ENCODE measurements at places on chromosomes 2 and 18.

GRCh38 chr2:47323822-47324171 is 79.2 kb upstream of the MSH2 start:
- no peak for DNase-seq

DNA sequence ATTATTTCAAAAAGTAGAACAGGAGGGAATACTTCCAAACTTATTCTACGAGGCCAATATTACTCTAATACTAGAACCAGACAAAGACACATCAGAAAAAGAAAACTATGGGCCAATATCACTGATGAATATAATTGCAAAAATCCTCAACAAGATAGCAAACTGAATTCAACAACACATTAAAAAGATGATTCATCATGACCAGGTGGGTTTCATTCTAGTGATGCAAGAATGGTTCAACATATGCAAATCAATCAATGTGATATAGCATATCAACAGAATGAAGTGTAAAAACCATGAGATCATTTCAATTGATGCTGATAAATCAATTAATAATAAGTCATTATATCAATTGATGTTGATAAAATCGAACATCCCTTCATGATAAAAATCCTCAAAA is 22.4 kb upstream of the EML6 start:
- no peak for DNase-seq

DNA sequence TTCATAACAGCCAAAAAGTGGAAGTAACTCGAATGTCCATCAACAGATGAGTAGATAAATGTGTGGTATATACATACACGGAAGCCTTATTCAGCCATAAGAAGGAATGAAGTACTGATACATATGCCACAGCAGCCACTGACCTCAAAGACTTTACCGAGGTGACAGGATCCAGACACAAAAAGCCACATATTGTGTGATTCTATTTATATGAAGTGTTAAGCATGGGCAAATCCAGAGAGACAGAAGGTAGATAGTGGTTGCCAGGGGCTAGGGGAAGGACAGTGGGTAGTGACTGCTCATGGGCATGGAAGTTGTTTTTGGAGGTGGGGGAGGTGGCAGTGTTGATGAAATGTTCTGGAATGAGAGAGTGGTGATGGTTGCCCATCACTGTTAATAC is 33.9 kb downstream of the ZAP70 start:
- DNase-seq: no peak

DNA sequence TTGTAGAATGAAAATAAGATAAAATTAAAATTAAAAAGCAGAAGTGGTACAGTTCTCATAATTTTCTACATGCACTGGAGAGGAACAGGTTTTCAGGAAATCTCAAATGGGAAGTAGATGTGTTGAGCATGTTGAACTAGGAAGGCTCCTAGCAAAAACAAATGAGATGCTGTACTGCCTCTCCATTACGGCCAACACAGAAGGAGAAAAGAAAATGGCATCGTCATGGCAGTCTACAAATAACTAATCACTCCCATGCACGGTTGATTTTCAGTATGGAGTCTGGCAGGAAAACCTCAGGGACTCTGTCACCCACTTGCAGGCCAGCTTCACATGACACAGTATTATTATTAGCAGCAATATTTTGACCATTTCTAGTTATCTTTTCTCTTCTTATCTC is 278.7 kb downstream of the NRXN1 start:
- no peak for DNase-seq

GRCh38 chr18:903701-904100 is 970 bp upstream of the ADCYAP1 start:
- DNase-seq: no peak

GRCh38 chr18:70732188-70732587 is 443.3 kb downstream of the SOCS6 start:
- no peak for DNase-seq

- no peak for DNase-seq
These were observed 1112.5 kb downstream of the CBLN2 start for GRCh38 chr18:71431689-71432088.

DNA sequence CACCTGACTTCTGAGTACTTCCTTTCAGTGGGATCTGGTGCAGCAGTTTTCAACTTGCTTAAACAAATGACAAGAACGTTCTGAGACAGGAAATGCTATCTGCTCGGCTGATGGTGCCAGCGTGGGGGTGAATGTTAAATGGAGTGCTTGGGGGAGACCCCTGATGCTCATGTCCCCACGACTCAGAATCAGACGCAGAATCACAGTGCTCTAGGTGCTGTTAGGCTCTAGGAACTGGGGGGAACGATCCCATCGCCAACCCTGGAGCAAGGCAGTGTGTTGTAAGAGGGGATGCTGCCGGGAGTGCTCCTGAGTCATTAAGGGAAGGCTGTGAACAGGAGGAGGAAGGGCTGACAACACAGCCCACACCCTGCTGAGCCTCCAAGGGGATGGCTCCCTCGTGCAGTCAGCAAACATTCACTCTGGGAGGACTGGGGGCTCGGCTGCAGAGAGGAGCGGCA is 34.1 kb upstream of the KCNF1 start:
- no peak for DNase-seq

DNA sequence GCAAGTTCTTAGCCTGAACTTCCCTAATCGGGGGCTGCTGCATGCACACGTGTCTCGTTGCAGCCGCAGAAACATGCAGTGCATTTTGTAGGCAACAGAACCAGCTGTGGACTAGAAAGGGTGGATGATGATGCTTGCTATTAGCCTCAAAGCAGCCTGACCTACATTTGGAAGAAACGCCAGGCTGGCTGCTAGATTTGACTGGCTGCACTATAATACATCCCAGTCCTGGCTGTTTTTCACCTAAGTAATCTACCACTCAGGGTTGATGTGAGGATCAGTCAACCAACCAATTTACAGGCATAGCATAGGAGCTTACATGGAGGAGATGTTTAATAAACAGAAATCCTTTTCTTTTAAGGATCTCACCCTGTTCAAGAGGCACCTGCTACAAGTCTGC is 56.4 kb upstream of the SPP2 start:
- DNase-seq: no peak

GRCh38 chr18:33761363-33761762 is 183.3 kb downstream of the ASXL3 start:
- no peak for DNase-seq

Measured in stimulated activated CD8-positive, alpha-beta memory T cell treated with anti-CD3 and anti-CD28 coated beads, Interleukin-4, amount 100 ng/mL, for 1 hour (primary cell).